Aorta (tissue), 5 donors: ENCODE measurements at places on chromosomes 4 and X. TPM values are rescaled to one million over a fixed set of nuclear protein-coding genes. Genes with fewer than 3 reads are reported as not detected.
A peak's percentile ranks its signal among the peaks of the same experiment; 100 is the strongest.

The MAD2L1 gene
- total RNA-seq, result 1.5 TPM

The PRSS12 gene
- 0.18 TPM for total RNA-seq

The STOX2 gene
- 10.9 TPM for total RNA-seq

DNA sequence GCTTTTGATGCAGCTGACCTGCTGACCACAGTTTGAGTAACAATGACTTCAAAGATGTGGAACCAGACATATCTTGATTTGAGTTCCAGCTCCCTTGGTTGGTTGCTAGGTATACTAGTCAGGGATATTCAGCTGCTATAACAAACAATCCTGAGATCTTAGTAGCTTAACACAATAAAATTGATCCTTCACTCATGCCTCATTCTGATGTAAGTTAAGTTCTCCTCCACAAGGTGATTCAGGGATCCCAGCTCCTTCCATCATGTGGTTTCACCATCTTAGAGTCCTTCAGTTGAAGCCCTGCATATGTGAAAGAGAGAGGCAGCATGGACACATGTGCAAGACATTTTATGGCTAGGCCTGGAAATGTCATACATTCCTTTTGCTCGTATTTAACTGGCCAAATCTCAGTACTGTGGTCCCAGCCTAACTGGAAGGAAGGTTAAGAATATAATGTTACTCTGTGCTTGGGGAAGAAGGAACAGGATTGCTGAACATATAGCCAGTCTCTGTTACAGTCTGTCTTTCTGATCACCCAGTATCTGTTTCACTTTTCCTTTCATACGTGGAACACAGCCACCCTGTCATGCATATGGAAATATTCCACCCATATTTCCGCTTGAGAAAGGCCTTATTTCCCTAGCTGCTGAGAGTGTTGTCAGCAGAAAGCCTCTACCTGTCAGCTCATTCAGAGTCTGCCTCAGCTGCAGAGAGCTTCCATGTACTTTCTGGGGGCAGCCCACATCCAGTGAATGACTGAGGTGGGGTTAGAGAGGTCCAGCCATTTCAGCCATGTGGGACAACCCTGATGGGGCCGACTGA is 7.1 kb downstream of the SMIM9 start:
- no peaks in the 10 kb centered on the region for H3K27me3 ChIP-seq
- no peak overlapping the region for H3K4me3 ChIP-seq
- no peak overlapping the region for H3K27ac ChIP-seq
- DNase-seq, result no peak
- no peaks in the 10 kb centered on the region for H3K36me3 ChIP-seq

DNA sequence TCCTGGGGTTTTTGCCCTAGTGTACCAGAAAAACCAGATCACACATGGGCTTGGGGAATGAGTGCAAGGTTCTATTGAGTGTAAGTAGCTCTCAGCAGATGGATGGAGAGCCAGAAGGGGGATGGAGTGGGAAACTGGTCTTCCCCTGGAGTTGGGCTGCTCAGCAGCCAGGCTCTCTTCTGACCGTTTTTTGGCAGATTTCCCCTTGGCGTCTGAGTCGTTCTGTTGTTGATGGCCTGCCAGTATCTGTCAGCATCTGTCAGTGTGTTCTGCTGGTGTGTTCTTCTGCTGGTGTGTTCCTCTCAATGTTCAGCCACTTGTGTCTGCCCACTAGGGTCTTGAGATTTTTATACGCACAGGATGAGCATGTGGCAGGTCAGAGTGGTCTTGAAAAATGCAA is 633.9 kb upstream of the CPEB2 start:
- H3K4me1 ChIP-seq, result no peaks in the 10 kb centered on the region
- no peak for DNase-seq
- H3K27ac ChIP-seq, result no peak overlapping the region
- no peaks in the 10 kb centered on the region for H3K36me3 ChIP-seq

DNA sequence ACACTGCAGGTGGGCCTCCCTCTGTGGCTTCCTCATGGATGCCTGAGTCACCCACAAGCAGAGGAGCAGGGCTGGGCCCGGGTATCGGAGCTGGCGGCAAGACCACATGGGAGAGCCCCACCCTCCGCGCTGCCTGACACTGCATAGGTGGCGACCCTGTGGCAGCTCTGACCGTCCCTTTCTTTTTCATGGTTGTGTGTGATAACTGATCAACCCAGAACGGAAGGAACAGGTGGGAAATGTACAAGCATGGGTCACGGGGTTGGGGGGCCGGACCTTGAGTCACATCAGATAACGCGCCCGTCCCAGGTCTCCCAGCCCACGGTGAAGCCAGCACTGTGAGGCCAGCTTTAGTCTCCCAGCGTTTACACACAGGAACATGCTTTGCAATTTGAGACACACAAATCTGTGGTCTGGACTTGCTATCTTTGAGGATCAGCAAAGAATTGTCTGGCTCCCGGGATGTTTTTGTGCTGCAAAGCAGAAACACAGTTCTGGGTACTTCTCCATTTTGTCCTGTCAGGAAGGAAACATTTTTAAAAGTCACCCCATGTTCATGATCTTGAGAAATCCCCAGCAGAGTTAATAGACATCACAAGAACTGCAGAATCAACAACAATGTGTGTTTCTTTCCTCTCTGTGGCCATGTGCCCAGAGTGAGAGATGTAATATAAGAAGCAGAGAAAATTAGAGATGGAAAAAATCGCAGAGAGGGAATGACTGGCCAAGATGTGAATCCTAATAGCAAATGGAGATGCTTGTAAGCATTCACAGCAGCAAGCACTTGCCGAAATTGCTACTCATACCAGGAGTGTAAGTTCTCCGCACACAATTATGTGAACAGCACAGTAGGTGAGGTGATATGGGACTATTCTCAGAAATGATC is 70.1 kb upstream of the CBR4 start:
- no peaks in the 10 kb centered on the region for H3K4me1 ChIP-seq
- H3K27me3 ChIP-seq, result no peaks in the 10 kb centered on the region
- no peak overlapping the region for H3K4me3 ChIP-seq
- DNase-seq, result peak; percentile 73
- H3K36me3 ChIP-seq, result no peaks in the 10 kb centered on the region
- H3K27ac ChIP-seq, result no peak overlapping the region

DNA sequence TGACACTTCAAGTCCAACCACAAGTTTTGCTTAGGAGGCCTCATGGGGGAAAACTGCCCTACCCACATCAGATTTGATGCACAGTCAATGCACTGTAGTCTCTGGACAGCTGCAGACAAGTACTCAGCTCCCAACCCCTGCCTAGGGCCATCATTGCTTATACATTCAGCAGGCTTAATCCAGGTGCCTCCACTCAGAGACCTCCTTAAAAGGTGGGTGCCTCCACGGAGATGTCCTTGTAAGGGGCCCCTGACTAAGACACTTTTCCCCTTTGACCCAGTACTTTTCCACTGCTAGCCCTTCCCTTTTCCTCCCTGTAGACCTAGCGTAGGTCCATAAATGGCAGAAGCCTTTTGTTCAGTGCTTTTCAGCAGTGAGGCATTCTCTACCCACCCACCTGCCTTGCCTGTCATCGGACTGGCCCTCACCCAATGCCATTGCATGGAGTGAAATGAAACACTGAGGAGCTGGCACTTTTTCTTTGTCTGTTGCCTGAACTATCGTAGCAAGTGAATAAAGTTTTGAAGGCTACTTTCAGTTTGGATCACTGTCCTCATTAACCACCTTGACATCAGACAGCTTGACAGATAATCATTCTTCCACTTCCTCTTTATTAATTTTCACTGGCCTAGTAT is 23.8 kb upstream of the PLK4 start:
- no peak overlapping the region for H3K27ac ChIP-seq
- no peaks in the 10 kb centered on the region for H3K27me3 ChIP-seq
- H3K4me3 ChIP-seq, result no peak overlapping the region
- no peaks in the 10 kb centered on the region for H3K4me1 ChIP-seq
- no peak for DNase-seq
- H3K36me3 ChIP-seq, result no peaks in the 10 kb centered on the region

DNA sequence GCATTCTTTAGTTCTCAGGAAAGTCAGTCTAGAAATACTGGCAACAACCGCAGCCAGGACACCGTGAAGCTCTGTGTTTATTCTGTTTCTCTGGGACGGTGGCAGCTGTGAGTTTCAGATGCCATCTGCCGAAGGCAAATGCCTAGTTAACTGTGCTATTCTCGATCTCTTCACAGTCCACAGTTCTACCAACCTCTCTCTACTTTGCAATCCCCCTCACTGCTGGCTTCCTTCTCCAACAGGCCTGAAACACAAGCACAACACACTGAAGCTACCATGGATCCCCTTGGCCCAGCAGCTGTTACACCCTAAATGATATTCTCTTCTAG is 118.8 kb downstream of the ZNF827 start:
- H3K27ac ChIP-seq, result no peak overlapping the region
- no peaks in the 10 kb centered on the region for H3K27me3 ChIP-seq
- H3K36me3 ChIP-seq, result no peaks in the 10 kb centered on the region
- no peak overlapping the region for H3K4me3 ChIP-seq

DNA sequence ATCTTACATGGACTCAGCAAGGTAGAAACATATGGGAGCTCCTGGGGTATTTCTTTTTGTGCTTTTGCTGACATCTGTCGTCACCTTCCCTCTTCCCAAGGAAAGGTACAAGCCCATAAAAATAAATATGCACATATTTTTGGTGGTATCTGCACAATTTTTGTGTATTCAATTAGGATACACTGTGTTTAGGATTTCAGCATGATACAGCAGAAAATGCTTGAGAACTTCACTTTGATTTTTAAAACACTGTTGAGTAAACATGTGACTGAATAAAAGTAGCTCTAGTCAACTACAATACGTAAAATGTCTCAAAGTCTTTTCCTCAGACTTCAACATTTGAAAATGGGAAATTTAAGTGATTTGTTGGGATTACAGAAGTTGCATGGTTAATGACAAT is 99.4 kb upstream of the SPANXC start:
- H3K4me1 ChIP-seq, result no peaks in the 10 kb centered on the region
- no peak overlapping the region for H3K27ac ChIP-seq
- no peaks in the 10 kb centered on the region for H3K27me3 ChIP-seq
- DNase-seq, result no peak

DNA sequence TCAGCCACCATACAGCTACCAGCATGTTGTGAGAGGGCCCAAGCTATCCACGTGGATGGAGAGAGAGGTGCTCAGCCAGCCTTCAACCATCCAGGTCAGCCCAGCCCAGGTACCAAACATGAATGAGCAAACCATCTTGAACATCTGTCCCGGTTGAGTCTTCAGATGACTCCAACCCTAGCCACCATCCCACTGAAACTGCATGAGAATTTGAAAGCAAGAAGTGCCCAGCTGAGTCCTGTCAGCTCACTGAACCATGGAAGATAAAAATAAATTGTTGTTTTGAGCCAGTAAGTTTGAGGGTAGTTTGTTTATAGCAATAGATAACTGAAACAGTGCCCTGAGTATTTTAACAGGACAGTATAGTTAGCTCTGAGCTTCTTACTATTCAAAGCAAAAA is 7.3 kb upstream of the SEL1L3 start:
- no peaks in the 10 kb centered on the region for H3K27me3 ChIP-seq
- no peak overlapping the region for H3K4me3 ChIP-seq
- no peaks in the 10 kb centered on the region for H3K36me3 ChIP-seq
- DNase-seq, result no peak
- no peaks in the 10 kb centered on the region for H3K4me1 ChIP-seq

- no peak overlapping the region for H3K27ac ChIP-seq
- H3K27me3 ChIP-seq, result no peaks in the 10 kb centered on the region
- no peak overlapping the region for H3K4me3 ChIP-seq
- H3K4me1 ChIP-seq, result no peaks in the 10 kb centered on the region
These were observed 72.0 kb upstream of the PJA1 start for GRCh38 chrX:69237236-69237635.

- no peak overlapping the region for H3K4me3 ChIP-seq
- H3K4me1 ChIP-seq, result no peaks in the 10 kb centered on the region
- H3K27me3 ChIP-seq, result no peaks in the 10 kb centered on the region
- H3K36me3 ChIP-seq, result no peaks in the 10 kb centered on the region
- DNase-seq, result no peak
- H3K27ac ChIP-seq, result no peak overlapping the region
These were observed 877.5 kb upstream of the TENM3 start for GRCh38 chr4:181365671-181366070.

DNA sequence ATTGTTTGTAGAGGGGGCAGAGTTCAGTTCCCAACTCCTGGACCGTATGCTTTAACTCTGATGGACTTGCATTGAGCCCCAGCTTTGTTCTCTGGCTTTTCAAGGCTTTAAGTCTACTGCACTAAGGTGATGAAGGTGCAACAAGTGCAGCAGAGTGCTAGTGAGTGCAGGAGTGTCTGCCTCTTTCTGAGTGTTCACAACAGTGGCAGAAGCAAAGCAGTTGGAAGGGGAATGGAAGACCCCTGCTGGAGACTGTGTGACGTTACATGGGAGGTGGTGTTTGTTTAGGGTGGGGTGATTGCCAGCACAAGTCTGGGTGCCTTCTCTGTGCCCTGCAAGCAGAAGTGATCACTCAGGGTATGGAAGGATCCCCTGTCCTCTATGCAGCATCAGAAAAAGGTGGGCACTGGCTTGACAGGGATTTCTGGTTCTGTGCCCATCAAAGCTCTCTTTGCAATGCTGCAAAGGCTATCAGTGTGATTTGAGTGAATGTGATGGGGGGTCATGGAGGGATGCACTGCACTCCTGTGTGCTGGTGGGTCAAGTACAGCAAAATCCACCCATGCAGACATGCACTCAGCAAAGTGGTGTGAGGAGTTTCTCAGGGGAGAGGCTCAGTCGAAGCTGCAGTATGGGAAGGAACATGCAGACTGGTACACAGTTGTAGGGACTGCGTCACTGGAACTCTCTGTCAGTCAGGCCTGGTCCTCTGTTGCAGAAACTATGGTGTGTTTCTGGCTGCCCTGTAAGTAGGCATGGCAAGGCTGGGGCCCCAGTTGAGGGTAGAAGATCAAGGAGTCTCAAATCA is 70.9 kb upstream of the UGT2B7 start:
- H3K27ac ChIP-seq, result no peak overlapping the region
- no peak overlapping the region for H3K4me3 ChIP-seq
- H3K27me3 ChIP-seq, result no peaks in the 10 kb centered on the region
- H3K36me3 ChIP-seq, result no peaks in the 10 kb centered on the region

DNA sequence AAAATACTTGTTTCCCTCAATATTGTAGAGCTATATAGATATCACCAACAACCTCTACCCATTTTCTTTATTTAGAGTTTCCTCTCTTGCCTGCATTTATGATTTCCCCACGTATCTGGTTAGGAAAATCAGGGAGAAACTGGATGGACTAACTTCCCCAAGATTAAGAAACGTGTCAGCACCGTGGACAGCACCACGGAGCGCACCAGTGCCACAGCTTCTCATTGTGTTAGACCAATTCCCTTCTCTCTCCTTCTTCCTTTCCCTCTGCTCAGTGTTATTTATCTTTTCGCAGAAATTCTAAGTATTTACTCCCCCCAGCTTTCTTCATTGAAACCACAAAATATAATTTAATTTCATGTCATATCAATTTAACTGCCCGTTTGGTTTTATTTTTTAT is 568.6 kb upstream of the BOD1L1 start:
- peak; percentile 73 for DNase-seq
- H3K27ac ChIP-seq, result no peak overlapping the region
- no peaks in the 10 kb centered on the region for H3K4me1 ChIP-seq

GRCh38 chr4:138113819-138114400 is 128.2 kb downstream of the SLC7A11 start:
- H3K4me3 ChIP-seq, result no peak overlapping the region
- H3K36me3 ChIP-seq, result no peaks in the 10 kb centered on the region
- DNase-seq, result no peak
- no peaks in the 10 kb centered on the region for H3K4me1 ChIP-seq

GRCh38 chr4:177271915-177272766 is 37.5 kb upstream of the NEIL3 start:
- no peaks in the 10 kb centered on the region for H3K36me3 ChIP-seq
- H3K27ac ChIP-seq, result no peak overlapping the region
- no peaks in the 10 kb centered on the region for H3K4me1 ChIP-seq
- DNase-seq, result no peak
- H3K27me3 ChIP-seq, result no peaks in the 10 kb centered on the region
